ENCODE measurements at places on chromosomes 12 and 14. TPM values are rescaled to one million over a fixed set of nuclear protein-coding genes. Genes with fewer than 3 reads are reported as not detected.

GRCh38 chr12:50953047-50953446, 703 bp downstream of the HIGD1C start:
- H3K27ac ChIP-seq: no peak overlapping the region
- no peak for DNase-seq
- no peaks in the 10 kb centered on the region for H3K4me1 ChIP-seq
- H3K36me3 ChIP-seq: no peaks in the 10 kb centered on the region

GRCh38 chr12:8734873-8735381, 37.1 kb downstream of the RIMKLB start:
- no peaks in the 10 kb centered on the region for H3K4me1 ChIP-seq
- H3K27ac ChIP-seq: no peak overlapping the region
- H3K36me3 ChIP-seq: no peaks in the 10 kb centered on the region
- no peak overlapping the region for H3K4me3 ChIP-seq
- H3K27me3 ChIP-seq: no peaks in the 10 kb centered on the region

TMEM117 gene
- 6.2 TPM for total RNA-seq

GRCh38 chr14:105601360-105602242, 75.2 kb downstream of the TMEM121 start:
- H3K36me3 ChIP-seq: no peaks in the 10 kb centered on the region
- no peak overlapping the region for H3K4me3 ChIP-seq
- no peaks in the 10 kb centered on the region for H3K4me1 ChIP-seq
- no peaks in the 10 kb centered on the region for H3K27me3 ChIP-seq
